Stimulated activated CD4-positive, alpha-beta T cell treated with anti-CD3 and anti-CD28 coated beads, Interleukin-12 subunit alpha, Interleukin-12 subunit beta, amount 100 ng/mL, for 4 hours (primary cell): ENCODE measurements at places on chromosomes 7 and 10.
A peak's percentile ranks its signal among the peaks of the same experiment; 100 is the strongest.

GRCh38 chr10:80493522-80494051 lies 39.5 kb downstream of the TSPAN14 start:
- no peak for DNase-seq

GRCh38 chr10:9010093-9010492 lies 955.6 kb downstream of the GATA3 start:
- DNase-seq, result no peak

DNA sequence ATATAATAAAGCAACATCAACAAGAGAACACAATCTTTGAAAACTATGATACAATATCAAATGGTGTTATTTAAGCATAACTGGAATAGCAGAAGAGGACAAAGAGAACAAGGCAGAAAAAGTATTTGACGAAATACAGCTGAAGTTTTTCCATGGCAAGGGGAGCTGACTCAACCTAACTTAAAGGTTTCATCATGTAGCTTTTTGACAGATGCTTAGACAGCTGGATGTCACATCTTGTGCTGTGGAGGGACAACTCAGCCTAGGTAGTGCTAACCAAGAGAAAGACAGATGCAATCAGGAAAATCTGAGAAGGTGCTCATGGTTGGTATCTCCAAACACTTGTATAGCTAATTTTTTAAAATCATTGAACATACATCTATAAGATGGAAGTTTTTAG lies 208.2 kb downstream of the TFEC start:
- DNase-seq, result no peak

DNA sequence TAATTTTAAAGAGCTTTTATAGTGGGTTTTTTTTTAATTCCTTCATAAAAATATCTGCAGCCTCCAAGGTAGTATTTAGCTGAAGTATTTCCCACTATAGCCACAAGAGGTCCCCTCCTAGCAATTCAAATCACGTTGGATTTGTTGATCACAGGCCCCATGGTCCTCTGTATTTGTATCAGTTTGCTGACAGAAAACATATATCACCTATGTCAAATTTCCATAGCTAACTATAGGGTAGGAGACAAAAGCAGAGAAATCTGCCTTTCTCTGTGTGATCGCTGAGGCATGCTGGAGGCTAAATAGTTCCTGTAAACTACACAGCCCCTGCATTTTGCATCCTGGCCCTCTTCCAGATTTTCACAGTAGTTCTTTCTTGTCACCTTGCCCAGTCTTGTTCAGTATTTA lies 1.7 kb upstream of the CTNNA3 start:
- DNase-seq, result no peak

DNA sequence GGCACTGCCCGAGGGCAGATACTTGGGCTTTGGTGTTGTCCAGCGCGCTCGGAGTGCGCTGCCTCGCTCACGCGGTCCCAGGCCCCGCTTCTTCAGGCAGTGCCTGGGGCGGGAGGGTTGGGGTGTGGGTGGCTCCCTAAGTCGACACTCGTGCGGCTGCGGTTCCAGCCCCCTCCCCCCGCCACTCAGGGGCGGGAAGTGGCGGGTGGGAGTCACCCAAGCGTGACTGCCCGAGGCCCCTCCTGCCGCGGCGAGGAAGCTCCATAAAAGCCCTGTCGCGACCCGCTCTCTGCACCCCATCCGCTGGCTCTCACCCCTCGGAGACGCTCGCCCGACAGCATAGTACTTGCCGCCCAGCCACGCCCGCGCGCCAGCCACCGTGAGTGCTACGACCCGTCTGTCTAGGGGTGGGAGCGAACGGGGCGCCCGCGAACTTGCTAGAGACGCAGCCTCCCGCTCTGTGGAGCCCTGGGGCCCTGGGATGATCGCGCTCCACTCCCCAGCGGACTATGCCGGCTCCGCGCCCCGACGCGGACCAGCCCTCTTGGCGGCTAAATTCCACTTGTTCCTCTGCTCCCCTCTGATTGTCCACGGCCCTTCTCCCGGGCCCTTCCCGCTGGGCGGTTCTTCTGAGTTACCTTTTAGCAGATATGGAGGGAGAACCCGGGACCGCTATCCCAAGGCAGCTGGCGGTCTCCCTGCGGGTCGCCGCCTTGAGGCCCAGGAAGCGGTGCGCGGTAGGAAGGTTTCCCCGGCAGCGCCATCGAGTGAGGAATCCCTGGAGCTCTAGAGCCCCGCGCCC lies at the start of gene NPY:
Gene NPY, plus strand, starts transcription at position 294 of the 802 bp plus-strand sequence. CDS start 1,051 bp downstream, outside the sequence.
- DNase-seq, result peak; percentile 3

- DNase-seq, result no peak
Measured at GRCh38 chr7:15586266-15586665, 24.5 kb upstream of the AGMO start.

DNA sequence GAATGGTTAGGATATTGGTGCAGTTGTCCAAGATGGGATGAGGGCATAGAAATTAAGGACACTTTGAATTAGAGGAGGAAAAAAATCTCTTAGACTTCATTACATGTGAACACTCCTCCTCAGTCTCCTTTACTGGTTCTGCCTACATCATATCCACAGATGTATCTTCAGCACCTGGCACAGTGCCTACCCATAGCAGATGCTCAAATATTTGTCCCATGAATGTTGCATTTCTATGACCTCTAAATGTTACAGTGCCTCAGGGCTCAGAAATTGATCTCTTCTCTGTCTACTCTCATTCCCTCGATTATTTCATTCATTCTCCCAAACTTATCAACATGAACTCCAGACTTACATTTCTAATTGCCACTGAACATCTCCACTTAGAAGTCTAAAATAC lies 17.1 kb downstream of the CNNM1 start:
- DNase-seq, result no peak

DNA sequence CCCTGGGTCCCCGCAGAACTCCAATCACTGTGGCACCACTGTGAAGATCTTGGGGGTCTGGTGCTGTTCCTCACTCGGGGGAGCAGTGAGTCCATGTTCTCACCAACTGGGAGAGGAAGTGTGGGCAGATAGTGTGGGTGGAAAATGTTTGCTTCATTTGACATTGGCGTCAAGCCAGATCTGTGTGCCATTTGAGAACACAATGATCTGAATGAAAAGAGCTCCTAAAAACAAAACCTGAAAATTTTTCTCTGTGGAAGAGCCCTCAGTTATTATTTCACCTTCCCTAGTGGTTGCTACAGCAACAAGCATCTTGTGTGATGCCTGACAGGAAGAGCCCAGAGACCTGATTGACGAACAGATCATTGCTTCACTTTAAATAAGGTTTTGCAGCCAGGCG lies 125.6 kb downstream of the VIPR2 start:
- no peak for DNase-seq

- no peak for DNase-seq
Measured at GRCh38 chr10:76868098-76868977, 769.3 kb downstream of the KCNMA1 start.

DNA sequence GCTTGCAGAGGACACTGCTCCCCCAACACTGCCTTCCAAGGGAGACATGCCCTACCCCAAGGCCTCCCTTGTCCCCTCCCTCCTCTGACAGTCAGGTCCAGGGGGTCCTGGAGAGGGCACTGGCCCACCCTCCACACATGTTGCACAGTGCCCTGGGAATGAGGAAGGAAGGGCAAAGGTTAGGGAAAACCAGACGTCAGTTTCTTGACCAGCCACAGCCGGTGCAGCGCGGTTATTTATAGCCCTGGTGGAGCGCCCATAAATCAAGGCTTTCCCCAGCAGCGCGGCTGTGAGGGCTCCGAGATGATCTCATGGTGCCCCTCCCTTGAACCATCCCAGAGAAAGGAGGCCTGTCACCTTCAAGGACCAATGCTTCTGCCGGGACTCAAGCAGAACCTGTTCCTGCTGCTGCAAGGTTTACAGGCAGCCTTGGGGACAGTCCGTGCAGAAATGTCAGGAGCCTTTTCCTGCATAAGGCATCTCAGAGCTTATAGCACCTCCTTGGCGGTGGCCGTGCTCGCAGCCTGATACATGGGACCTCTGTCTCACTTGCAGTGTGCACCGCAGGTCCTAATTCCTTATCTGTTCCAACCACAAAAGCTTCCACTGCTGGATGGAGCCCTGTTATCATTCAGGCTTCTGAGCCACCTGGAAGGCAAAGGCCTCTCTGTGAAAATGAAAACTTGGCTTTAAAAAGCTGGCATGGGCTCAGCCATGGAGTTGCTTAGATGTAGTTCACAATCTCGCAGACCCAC lies 127.3 kb downstream of the LHPP start:
- DNase-seq, result no peak

- DNase-seq, result no peak
Measured at GRCh38 chr7:151427705-151428377, 12.1 kb downstream of the CRYGN start.

DNA sequence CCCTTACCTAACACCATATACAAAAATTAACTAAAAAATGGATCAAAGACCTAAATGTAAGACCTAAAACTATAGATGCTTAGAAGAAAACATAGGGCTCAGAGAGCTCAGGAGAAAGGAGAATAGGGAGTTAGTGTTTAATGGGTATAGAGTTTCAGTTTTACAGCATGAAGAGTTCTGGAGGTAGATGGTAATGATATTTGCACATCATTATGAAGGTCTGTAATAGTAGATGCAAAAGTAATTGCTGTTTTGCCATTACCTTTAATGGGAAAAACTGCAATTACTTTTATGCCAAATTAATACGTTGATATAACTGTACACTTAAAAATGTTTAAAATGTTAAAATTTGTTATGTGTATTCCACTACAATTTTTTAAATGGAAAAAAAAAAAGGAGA lies 39.2 kb upstream of the NANOS1 start:
- no peak for DNase-seq

DNA sequence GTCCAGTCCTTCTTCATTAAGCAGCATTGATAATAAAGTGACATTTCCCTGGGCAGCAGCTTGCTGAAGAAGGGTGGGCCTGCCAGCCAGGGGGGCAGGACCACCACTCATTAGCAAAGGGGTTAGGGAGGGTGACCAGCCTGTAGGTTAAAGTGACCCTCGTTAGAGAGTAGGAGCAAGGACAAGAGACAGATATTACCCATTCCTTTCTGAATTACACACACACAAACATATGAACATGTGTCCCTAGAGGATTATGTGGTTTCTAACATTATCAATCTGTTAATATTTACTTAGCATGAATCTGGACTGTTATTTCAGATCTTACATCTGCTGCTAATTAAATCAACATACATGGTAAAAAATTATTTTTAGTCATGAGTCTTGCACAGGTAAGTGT lies 88.9 kb downstream of the CTTNBP2 start:
- no peak for DNase-seq

DNA sequence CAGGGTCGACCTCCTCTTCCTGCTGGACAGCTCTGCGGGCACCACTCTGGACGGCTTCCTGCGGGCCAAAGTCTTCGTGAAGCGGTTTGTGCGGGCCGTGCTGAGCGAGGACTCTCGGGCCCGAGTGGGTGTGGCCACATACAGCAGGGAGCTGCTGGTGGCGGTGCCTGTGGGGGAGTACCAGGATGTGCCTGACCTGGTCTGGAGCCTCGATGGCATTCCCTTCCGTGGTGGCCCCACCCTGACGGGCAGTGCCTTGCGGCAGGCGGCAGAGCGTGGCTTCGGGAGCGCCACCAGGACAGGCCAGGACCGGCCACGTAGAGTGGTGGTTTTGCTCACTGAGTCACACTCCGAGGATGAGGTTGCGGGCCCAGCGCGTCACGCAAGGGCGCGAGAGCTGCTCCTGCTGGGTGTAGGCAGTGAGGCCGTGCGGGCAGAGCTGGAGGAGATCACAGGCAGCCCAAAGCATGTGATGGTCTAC lies 46.9 kb downstream of the VWA2 start:
- no peak for DNase-seq

- no peak for DNase-seq
Measured at GRCh38 chr10:123514996-123515395, 151.2 kb upstream of the GPR26 start.

DNA sequence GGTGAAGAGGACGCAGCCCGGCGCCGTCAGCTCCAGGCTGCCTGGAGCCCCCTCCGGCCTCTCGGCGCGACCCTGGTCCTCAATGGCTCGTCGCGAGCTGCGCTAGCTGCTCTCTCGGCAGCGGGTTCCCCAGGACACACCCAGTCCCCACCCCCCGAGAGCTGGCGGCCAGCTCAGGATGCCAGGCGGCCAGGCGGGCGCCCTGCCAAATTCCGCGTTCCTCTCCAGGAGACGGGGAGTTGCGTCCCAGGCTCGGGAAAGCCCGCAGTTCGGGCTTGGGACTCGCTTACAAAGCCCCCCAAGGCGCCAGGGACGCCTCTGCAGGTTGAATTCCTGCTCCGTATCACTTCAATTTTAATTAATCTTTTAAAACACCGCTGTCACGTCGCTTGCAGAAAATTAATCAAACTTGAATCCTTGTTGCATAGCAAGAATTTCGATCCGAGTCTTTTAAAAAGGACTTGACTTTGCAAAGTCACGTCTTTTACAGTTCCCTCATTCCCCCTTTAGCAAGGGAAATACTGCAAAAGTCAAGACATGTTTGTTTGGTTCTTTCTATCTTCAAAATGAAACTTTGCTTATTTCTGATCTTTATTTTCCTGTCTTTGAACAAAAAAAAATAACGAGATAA lies 28.2 kb downstream of the SKIDA1 start:
- DNase-seq, result peak; percentile 32

- no peak for DNase-seq
Measured at GRCh38 chr7:131581241-131582051, 25.0 kb upstream of the PODXL start.

DNA sequence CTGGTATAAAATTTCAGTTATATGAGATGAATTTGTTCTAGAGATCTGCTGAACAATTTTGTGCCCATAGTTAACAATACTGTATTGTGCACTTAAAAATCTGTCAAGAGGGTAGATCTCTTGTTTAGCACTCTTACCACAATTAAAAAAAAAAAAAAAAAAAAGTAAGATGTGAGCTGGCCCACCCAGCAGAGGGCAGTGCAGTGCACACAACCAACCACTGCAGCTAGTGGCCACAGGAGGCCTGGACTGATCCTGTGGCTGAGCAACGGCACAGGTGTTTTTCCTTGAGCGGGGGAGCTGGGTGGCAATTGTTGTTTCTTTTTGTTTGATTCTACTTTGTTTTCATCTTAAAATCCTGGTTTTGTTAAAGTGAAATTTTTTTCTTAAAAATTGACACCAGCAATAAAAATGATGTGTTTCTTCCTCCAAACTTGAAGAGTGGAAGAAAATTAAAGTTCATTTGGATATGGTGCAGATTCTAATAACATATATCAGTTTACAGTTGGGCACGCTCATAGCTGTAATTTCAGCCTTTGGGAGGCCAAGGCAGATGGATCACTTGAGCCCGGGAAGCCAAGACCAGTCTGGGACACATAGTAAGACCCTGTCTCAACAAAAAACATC lies 171.1 kb upstream of the TBX20 start:
- DNase-seq, result peak; percentile 46

GRCh38 chr10:79367426-79368189 lies 20.3 kb downstream of the PPIF start:
- DNase-seq, result no peak

DNA sequence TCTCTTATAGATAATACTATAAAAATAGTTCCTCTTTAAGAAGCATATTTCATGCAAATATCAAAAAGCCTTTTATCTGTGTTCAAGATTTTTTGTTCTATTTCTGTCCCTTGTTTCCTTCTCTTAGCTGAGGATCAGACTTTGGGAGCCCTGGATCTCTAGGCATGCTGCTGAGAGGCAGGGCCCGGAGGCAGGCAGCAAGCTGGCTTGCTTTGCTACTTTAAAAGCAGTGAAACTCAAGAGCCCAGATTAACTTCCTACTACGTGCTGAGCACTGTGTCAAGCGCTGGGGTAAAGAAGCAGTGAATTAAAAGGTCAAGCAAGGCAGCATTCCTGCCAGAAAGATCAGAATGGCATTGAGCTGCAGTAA lies 31.0 kb upstream of the ARID5B start:
- no peak for DNase-seq
